ENCODE measurements at places on chromosomes 13 and 19. TPM values are rescaled to one million over a fixed set of nuclear protein-coding genes. Genes with fewer than 3 reads are reported as not detected.

- H3K27me3 ChIP-seq: no peaks in the 10 kb centered on the region
- H3K36me3 ChIP-seq: no peaks in the 10 kb centered on the region
- DNase-seq: no peak
- no peak overlapping the region for H3K27ac ChIP-seq
- H3K4me3 ChIP-seq: no peak overlapping the region
Observed at GRCh38 chr19:48918801-48919247, 14.7 kb upstream of the DHDH start.

- H3K27me3 ChIP-seq: no peaks in the 10 kb centered on the region
- peaks cover 9% of the 10 kb centered on the region for H3K4me1 ChIP-seq
- no peak overlapping the region for H3K27ac ChIP-seq
- H3K4me3 ChIP-seq: no peak overlapping the region
Observed at GRCh38 chr19:12997179-12997966, 2.1 kb downstream of the NFIX start.

- H3K4me3 ChIP-seq: no peak overlapping the region
- peaks cover 70% of the 10 kb centered on the region for H3K36me3 ChIP-seq
- no peaks in the 10 kb centered on the region for H3K27me3 ChIP-seq
Observed at GRCh38 chr19:13961826-13962698, 9.8 kb downstream of the DCAF15 start.

GRCh38 chr19:11649941-11650340, 52.7 kb downstream of the ZNF627 start:
- H3K27me3 ChIP-seq: no peaks in the 10 kb centered on the region
- DNase-seq: no peak
- H3K4me1 ChIP-seq: no peaks in the 10 kb centered on the region
- H3K36me3 ChIP-seq: no peaks in the 10 kb centered on the region
- no peak overlapping the region for H3K4me3 ChIP-seq

- no peak overlapping the region for H3K27ac ChIP-seq
- H3K4me1 ChIP-seq: no peaks in the 10 kb centered on the region
- H3K4me3 ChIP-seq: no peak overlapping the region
- no peaks in the 10 kb centered on the region for H3K36me3 ChIP-seq
Observed at GRCh38 chr13:97411984-97412383, 22.0 kb upstream of the RAP2A start.

DNA sequence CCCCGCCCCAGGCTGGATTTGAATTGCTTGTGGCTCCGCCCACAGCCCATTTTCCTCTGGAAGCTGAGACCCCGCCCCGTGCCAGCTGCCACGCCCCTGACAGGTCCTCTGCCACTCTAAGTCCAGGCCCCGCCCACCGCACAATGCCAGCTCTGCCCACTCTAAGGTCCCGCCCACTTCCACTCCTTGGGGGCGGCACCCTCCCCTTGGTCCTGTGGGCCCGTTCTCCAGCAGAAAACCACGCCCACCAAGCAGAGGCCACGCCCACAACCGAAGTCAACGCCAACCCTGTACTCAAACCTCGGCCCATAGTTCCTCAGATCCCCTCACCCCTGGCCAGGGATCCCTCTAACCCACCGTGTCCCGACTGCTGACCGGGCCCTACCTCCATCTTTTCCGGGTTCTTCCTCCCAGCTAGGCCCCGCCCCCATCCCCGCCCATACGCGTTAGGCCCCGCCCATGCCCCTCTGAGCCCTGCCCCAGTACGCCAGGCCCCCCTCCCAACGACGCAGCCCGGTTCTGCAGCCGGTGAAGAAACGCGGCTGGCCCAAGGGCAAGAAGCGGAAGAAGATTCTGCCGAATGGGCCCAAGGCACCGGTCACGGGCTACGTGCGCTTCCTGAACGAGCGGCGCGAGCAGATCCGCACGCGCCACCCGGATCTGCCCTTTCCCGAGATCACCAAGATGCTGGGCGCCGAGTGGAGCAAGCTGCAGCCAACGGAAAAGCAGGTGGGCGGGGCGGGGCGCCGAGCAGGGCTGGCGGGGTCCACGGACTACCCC, 1.3 kb downstream of the HMG20B start:
- peaks cover 11% of the 10 kb centered on the region for H3K4me1 ChIP-seq
- no peaks in the 10 kb centered on the region for H3K36me3 ChIP-seq
- no peak overlapping the region for H3K4me3 ChIP-seq
- peak; percentile 100 for DNase-seq
- H3K27ac ChIP-seq: no peak overlapping the region

GRCh38 chr19:19443902-19444680, 38.6 kb downstream of the GATAD2A start:
- no peaks in the 10 kb centered on the region for H3K36me3 ChIP-seq
- H3K27me3 ChIP-seq: no peaks in the 10 kb centered on the region
- DNase-seq: no peak

GRCh38 chr13:22936228-22936627, 244.6 kb upstream of the SGCG start:
- no peaks in the 10 kb centered on the region for H3K36me3 ChIP-seq
- H3K4me1 ChIP-seq: no peaks in the 10 kb centered on the region
- H3K27me3 ChIP-seq: no peaks in the 10 kb centered on the region
- no peak overlapping the region for H3K4me3 ChIP-seq
- DNase-seq: no peak

DNA sequence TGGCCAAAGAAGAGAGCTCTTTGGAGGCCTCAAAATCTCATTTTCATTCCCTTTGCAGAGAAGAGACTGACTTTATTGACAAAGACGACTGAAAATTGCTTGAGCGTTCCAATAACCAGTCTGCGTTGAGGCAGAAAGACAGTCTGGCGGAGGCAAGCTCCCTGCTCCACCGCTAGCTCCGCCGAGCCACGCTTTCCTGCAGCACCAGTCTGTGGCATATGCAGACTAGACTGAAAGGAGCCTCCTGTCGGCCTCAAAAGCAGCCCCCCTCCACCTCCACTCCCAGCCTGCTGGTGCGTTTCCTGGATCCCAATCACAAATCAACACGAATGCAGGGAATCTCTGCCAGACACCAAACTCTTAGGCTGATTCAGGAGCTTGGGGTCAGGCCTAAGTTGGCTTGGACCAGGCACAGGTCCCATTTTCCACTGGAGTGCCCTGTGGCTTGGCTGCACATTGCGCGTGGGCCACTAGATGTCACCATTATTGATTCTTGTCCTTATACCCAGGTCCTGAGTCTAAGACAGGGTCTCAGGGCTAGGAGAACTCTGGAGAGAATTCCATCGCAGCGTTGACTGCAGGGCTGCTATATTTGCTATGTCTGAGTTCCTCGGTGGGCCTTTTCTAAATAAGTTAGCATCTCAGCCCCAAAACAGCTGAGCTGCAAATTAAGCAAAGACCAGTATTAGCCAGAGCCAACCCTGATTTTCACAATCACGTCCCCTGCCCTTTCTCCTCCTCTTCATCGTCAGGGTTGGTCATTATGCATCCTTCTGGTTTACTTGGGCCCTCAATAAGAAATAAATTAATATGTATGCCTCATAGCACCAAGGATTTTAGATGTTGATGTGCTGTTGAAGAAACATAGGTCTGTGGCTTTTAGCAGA, 5.2 kb upstream of the ZNF507 start:
- no peaks in the 10 kb centered on the region for H3K4me1 ChIP-seq
- H3K36me3 ChIP-seq: no peaks in the 10 kb centered on the region
- no peaks in the 10 kb centered on the region for H3K27me3 ChIP-seq

DNA sequence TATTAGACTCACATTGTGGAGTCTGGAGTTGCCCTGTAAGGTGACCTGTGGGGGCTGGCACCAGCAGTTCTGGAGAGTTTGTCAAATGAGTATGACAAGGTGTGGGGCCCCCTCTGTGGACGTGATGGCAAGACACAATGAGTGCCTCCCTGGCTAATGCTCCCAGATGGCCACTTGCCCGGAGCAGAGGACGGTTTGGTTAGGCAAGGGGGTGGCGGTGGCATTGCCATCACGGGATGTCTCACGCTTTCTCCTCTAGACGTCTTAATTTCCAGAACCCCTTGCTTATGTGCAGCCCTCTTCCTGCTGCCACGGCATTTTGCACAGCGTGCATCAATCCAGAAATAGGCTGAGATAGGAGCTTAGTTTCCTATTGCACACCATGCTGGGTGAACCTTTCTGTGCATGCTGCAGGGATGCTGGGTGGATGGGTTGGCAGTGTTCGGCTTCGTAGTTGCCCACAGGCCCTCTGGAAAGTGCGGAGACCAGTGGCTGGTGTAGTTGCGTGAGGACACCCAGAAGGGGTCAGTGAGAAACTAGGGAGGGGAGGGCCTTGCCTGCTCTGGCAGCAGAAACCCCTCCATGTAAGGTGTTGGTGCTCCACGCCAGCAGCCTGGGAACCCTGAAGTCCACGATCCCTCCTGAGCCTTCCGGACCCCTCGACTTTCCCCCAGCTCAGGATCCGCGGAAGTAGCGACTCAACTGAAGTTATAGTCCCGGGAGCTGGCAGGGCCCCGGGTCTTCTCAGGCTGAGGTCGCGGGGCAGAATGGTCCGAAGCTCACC, 18.1 kb upstream of the LRP3 start:
- H3K4me3 ChIP-seq: peak overlapping the region; percentile 77
- peak overlapping the region; percentile 95 for H3K27ac ChIP-seq
- H3K27me3 ChIP-seq: no peaks in the 10 kb centered on the region

- no peaks in the 10 kb centered on the region for H3K27me3 ChIP-seq
- no peak overlapping the region for H3K27ac ChIP-seq
- no peak overlapping the region for H3K4me3 ChIP-seq
- peaks cover 21% of the 10 kb centered on the region for H3K4me1 ChIP-seq
Observed at GRCh38 chr19:39829702-39830275, 4.2 kb downstream of the DYRK1B start.

DNA sequence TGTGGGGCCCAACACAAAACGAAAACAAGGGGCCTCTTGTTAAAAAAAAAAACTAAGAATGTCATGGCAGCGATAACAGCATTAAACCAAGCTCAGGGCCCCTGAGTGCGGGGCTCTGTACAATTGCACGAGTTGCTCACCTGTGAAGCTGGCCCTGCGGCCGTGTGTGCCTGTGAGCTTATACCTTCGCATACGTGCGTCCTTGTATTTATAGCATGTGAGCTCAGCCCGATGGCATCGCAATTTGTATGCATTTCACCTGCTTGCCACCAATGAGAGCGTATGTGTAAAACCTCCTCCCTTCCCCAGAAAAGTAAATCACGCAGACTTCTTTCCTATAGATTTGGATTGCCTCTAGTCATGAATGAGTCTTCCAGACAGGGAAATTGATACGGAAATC, 17.1 kb downstream of the HNRNPM start:
- H3K27me3 ChIP-seq: no peaks in the 10 kb centered on the region
- peaks cover 52% of the 10 kb centered on the region for H3K4me1 ChIP-seq

GRCh38 chr13:94263038-94263437, 216.4 kb downstream of the DCT start:
- no peaks in the 10 kb centered on the region for H3K27me3 ChIP-seq
- no peak for DNase-seq
- H3K4me3 ChIP-seq: no peak overlapping the region
- no peaks in the 10 kb centered on the region for H3K4me1 ChIP-seq
- H3K27ac ChIP-seq: no peak overlapping the region
- H3K36me3 ChIP-seq: no peaks in the 10 kb centered on the region

GRCh38 chr19:38711726-38712153, 32.5 kb downstream of the CAPN12 start:
- H3K27ac ChIP-seq: peak overlapping the region; percentile 49
- no peaks in the 10 kb centered on the region for H3K36me3 ChIP-seq
- peaks cover 63% of the 10 kb centered on the region for H3K4me1 ChIP-seq
- peak; percentile 71 for DNase-seq
- H3K4me3 ChIP-seq: no peak overlapping the region

- no peaks in the 10 kb centered on the region for H3K27me3 ChIP-seq
- H3K36me3 ChIP-seq: no peaks in the 10 kb centered on the region
- H3K27ac ChIP-seq: no peak overlapping the region
- no peak for DNase-seq
Observed at GRCh38 chr13:28707629-28708427, 10.9 kb downstream of the SLC46A3 start.

DNA sequence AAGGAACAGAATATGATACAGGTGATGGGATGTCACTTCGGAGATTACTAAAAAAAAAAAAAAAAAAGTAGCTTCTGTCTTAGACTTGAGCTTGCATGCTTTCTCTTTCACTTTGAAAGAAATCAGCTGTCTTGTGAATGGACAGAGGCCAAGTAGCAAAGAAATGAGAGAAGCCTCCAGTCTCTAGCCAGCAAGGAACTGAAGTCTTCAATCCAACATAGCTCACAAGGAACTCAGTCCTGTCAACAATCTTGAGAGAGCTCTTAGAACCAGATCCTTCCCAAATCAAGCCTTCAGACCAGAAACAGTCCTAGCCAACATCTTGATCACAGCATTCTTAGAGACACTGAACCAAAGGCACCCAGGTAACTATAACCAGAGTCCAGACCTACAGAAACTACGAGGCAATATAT, 7.7 kb downstream of the N4BP2L2 start:
- no peaks in the 10 kb centered on the region for H3K27me3 ChIP-seq
- peaks cover 79% of the 10 kb centered on the region for H3K4me1 ChIP-seq
- no peak overlapping the region for H3K27ac ChIP-seq
- no peaks in the 10 kb centered on the region for H3K36me3 ChIP-seq

GRCh38 chr19:34178274-34178610, 5.9 kb downstream of the LSM14A start:
- no peaks in the 10 kb centered on the region for H3K36me3 ChIP-seq
- H3K4me3 ChIP-seq: no peak overlapping the region

DNA sequence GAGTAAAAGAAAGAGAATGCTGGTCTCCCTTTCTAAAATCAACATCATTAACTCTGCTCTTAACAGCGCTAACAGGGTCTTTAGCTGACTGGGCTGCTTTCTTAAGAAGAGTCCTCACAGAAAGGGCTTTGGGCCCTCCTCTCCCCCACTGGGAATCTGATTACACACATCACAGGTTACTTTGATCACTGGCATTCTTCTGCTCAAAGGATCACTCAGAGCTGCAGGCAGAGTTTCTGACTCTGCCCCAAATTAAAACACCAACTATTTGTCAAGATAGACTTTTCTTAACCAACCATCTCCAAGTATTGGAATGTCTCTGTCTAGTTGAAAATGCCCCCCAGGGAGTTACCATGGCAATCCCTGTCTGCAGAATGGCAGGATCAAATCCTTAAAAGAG, 31.1 kb upstream of the SIAH3 start:
- no peak overlapping the region for H3K27ac ChIP-seq
- H3K27me3 ChIP-seq: no peaks in the 10 kb centered on the region
- no peak overlapping the region for H3K4me3 ChIP-seq

DNA sequence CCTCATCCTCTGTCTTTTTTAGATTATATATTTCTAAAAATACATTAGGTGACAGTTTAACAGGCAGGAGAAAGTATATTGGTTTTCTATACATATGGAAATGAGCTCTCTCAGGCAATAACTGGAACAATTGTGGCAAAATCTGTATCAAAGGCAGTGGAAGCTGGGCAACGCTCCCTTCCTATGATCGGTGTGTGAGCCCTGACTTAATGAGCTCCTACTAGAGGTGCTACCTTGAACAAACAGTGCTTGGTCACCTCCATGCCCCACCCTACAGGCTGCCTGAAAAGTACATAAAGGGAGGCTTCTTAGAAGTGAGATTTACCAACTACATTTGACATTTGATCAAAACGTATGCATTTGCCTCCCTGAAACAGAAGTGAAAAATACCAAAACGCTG, 185.3 kb downstream of the EFNB2 start:
- H3K36me3 ChIP-seq: no peaks in the 10 kb centered on the region
- peaks cover 17% of the 10 kb centered on the region for H3K27me3 ChIP-seq
- H3K4me1 ChIP-seq: no peaks in the 10 kb centered on the region
- H3K4me3 ChIP-seq: no peak overlapping the region

- DNase-seq: no peak
- H3K36me3 ChIP-seq: no peaks in the 10 kb centered on the region
- H3K27me3 ChIP-seq: peaks cover 3% of the 10 kb centered on the region
- peaks cover 10% of the 10 kb centered on the region for H3K4me1 ChIP-seq
Observed at GRCh38 chr19:35512831-35513627, 420 bp downstream of the DMKN start.

GRCh38 chr13:84659359-84659661, 777.0 kb upstream of the SLITRK1 start:
- no peak overlapping the region for H3K27ac ChIP-seq
- no peaks in the 10 kb centered on the region for H3K36me3 ChIP-seq
- no peaks in the 10 kb centered on the region for H3K4me1 ChIP-seq

The FAM83E gene
- total RNA-seq: not detected

The CCL25 gene
- not detected for total RNA-seq

The ZNF558 gene
- total RNA-seq: 36.8 TPM

The SLC15A1 gene
- not detected for total RNA-seq

The PEG3 gene
- 182 TPM for total RNA-seq

The IGFL3 gene
- not detected for total RNA-seq

All from adrenal gland (tissue), 19 donors.